ENCODE measurements at places on chromosomes 12 and 14. TPM values are rescaled to one million over a fixed set of nuclear protein-coding genes. Genes with fewer than 3 reads are reported as not detected.

The RAD51AP1 gene
- total RNA-seq = 4.2 TPM

The TAS2R31 gene
- 3.3 TPM for total RNA-seq

The LRRC10 gene
- not detected for total RNA-seq

GRCh38 chr14:87260460-87260859 is 732.5 kb downstream of the GALC start:
- DNase-seq = no peak

The KIF26A gene
- total RNA-seq = 5.8 TPM

DNA sequence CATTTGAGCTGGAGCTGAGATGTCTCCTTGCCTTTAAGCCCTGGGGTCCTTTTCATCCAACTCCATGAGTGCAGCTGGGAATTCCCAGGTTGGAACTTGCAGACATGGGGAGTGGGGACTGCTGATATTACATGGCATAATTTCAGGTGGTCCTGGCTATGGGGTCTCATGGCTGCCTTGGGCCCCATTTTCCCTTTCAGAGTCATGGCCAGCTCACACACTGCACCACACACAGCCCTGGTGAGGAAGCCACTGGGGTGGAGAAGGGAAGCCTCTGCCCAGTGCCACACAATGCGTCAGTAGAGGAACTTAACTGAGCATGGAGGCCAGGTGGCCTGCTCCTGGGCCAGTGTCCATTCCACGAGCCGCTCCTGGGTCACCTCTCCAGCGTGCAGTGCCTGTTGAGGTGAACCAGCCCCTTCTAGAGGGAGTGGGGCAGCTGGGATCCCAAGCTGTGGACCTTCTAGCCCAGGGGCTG is 17.3 kb upstream of the KRT86 start:
- DNase-seq = no peak

GRCh38 chr12:11947213-11947612 is 123.5 kb upstream of the BCL2L14 start:
- no peak for DNase-seq

The NGB gene
- total RNA-seq = 0.31 TPM

GRCh38 chr12:118986050-118986449 is 4.7 kb downstream of the SRRM4 start:
- DNase-seq = no peak

DNA sequence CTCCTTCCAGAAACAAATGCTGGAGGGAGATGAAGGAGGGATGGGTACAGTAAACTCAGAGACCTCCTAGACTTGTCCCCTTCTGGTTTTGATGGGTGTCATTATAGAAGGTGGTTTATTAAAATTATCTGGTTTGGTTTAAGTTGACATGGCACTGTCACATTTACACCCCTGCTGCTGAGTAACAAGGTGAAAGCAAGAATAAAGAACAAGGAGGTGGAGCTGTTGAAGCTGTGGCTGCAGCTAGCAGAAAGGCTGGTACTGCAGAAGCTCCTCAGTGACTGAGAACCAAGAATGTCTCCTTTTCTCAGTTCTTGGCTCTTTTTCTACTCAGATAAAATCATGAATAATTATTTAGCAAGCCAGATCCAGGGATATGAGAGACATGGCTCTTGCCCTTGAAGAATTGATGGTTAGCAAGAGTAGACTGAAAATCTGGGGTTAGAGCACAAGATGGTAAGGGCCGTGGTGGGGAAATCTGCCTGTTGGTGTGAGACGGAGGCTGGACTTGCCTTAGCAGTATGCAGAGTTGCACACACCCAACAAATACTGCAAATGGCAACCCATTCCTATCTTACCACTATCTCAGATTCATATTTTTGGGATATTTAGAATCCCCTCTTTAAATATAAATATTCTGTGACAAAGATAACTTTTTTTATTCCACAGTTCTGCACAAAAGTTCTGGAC is at the start of gene GZMH:
Gene GZMH (minus strand): TSS at position 31 of the 690 bp plus-strand sequence. CDS start 72 bp downstream, outside the sequence.
- no peak for DNase-seq

DNA sequence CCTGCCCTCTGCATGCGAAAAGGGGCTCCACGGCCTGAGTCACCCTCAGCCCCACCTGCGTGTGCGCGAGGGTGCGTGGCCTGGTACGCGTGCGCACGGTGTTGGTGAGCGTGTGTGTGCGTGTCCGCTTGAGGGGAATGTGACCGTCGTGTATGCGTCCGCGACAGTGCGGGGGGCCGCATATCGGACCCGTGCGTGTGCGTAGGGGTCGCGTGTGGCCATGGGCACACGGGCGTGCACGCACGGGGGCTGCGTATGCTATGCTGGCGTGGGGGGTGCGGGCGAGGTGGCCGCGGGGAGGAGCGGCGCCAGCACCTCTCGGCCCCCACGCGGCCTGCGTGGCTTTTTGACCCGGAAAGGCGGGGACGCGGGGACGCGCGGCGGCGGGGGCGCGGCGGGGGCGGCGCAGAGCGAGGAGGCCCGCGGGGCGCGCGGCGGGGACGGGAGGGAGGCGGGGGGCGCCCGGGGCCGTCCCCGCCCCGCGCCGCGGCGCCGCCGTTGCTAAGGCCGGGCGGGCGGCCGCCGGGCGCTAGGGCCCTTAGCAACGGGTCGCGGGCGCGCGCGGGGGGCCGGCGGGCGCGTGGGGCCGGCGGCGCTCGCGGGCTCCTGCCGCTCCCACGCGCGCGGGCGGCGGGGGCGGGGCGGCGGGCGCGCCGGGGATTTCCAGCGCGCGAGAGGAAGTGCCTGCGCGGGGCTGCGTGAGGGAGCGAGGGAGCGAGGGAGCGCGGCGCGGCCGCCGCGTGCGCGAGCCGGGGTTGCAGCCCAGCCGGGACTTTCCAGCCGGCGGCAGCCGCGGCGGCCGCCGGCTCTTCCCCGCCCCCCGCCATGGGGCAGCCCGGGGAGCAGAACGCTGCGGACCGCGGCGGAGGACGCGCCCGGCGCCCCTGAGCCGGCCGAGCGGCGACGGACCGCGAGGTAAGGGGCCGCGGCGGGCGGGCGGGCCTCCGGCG is at the start of gene TRAF3:
Gene TRAF3 (plus strand): TSS at position 689 of the 950 bp plus-strand sequence. CDS start 92,753 bp downstream, outside the sequence.
- DNase-seq = peak; percentile 59

DNA sequence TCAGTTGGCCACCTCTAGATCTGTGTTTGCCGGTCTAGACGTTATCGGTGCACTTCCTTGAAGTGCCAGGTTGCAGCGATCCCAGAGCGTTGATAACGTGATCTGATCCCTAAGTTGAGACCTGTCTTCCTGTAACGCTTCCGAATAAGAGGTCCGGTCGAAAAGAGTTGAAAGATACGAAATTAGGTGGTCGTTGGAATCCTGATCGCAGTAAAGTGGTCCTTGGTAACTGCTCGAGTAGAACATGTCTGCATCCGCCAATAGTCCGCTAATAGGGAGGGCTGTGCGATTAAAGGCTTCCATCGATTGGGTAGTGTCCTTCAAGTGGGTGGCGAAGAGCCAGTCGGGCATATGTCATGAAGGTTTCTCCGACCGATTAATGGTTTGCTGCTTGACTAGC is 2.7 kb downstream of the SRSF5 start:
- no peak for DNase-seq

The HOXC4 gene
- total RNA-seq = 0.18 TPM

The MANSC1 gene
- 62.8 TPM for total RNA-seq

DNA sequence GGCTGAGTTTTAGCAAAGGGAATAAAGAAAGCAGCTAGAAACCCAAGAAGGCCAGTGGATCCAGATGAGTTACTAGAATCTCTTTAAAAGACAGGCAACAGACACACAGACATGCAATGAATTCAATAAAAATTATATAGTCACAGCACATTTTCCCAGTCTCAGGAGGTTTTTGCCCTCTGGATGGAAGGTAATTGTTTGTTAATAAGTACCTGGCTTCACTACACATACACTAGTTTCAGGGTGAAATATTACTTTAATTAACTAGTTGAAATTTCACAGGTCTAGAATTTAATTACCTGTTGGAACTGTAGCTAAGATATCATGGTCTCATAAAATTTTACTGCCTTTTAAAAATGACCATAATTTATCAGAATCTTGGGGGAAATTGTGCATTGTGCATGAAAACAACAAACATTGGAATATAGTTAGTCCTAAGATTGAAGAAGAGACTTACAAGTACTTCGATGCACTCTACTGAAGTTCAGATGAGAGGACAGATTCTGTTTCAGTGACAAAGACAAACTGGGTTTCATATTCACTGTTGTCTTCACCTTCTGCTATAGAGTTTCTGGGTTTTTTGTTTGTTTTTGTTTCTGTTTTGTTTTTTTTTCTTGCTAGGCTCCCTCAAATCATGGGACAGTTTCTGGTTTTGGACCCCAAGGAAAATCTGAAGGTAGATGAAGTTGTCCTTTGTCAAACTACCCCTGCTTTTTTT is 277.0 kb upstream of the GARIN6 start:
- DNase-seq = no peak

- DNase-seq = no peak
Measured at GRCh38 chr12:31017535-31017934, 56.1 kb upstream of the DDX11 start.

GRCh38 chr12:10716704-10717315 is 6.3 kb downstream of the YBX3 start:
- peak; percentile 82 for DNase-seq

The ITPR2 gene
- total RNA-seq = 31.7 TPM

- no peak for DNase-seq
Measured at GRCh38 chr14:29227631-29228030, 461.0 kb downstream of the FOXG1 start.

The TAS2R42 gene
- not detected for total RNA-seq

The B4GALNT1 gene
- 0.98 TPM for total RNA-seq

DNA sequence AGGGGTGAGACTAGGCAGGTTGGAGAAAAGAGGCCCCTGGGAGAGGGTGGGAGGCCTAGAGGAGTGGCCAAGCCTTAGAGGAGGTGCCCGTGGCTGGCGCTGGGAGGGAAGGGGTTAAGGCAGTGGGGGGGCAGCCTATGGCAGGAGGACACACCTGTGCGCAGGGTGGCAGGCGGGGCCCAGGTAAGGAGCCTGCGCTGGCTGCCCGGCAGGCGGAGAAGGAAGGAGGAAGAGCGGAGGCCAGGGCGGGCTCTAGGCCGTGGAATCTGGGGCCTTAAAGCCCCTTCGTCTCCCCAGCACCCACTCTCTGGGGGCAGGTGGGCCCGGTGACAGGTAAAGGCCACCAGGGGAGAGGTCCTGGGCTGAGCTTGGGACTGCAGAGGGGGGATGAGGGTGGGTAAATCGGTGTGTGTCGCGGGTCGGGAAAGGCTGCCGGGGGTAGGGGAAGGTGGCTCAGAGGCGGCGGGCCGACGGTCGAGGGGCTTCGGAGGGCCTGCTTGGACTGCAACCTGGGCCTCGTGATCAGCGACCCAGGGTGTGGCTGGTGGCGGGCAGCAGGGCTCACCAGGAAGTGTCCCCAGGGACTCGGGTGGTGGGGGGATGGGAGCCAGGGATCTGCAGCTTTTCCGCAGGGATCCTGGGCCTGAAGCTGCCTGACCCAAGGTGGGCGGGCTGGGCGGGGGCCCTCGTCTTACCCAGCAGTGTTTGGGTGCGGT is 7.3 kb downstream of the PHB2 start:
- peak; percentile 95 for DNase-seq

- no peak for DNase-seq
Measured at GRCh38 chr12:42643881-42644579, 54.5 kb upstream of the PRICKLE1 start.

The CFAP54 gene
- 0.64 TPM for total RNA-seq

GRCh38 chr12:90010089-90010488 is 301.5 kb upstream of the ATP2B1 start:
- DNase-seq = no peak

DNA sequence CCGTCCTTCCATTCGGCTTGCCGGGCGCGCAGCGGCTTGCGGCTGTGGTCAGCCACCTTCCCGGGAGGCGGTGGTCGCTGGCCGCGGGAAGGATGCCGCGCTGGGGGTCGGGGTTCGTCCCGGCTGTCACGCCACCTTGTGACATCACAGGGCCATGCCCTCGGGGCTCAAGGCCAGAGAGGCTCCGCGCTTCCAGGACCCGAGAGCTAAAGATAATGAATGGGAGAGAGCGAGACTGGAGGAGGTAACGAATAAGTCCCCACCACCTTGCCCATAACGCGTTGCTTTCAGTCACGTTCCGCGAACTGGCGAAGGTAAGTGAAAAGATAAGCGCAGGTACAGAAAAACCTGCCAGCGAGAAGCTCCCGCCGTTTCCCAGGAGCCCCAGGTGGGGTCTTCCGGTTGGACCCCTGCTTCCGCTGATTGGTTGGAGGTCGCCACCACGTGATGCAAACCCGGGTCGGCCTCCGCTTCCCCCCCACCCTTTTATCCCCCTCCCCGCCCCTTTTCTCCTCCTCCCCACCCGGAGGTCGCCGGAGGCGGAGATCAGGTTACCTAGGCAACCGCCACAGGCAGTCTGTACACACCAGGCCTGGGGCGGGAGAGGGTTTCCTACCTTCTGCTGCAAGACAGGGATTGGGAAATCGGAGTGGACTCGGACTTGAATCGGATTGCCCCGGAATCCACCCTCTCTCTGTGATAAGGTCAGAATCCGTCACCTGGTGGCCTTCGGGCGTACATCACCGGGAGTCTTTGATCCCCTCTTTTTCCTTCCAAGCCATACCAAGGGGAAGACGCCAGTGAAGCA is at the start of gene LRRC9:
Gene LRRC9 (plus strand): TSS at position 575 of the 808 bp plus-strand sequence.
- DNase-seq = peak; percentile 25

DNA sequence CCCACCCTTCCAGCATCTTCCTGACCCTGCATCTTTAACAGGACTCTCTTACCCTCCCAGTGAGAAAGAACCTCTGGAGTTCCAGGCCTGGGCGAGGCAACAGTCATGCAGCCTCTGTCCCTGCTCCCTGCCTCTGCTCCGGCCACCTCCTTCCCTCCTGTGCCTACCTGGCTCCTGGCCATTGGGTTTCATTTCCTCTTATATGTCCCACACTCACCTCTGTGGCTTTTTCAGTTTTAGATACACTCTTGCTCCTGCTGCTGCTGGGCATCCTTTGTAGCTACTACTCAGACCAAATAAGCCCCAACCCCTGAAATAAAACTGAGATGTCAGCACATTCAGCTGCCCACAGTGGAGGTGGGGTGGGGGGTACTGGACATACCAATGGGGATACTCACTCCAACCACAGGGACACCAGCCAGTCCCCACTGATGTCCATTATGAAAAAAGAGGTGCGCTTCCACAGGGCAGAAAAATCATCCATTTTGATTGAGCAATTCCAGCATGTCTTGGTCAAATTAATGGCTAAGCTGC is 99.1 kb upstream of the NRXN3 start:
- DNase-seq = no peak

DNA sequence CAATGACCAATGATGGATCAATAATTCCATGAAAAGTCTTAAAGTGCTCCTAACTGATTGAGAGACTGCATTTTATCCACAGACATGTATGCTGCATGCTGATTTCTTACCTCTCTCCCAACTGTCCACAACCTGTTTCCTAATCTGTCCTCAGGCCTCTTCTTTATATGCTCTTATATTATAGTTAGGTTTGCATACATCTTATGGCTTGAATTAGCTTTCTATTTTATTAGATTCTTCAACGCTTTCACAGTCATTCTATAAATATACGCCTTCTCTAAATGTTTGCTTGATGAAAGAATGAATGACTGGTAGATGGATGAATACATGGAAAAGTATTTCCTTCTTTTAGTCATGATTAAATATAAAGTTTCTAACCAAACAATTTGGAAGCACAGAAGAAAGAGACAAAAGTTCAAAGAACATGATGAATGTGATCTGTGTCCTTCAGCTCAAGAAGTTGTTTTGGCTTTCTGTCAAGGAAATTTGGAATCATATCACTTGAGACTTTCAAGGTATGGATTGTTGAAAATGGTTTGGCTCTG is 91.8 kb upstream of the NPAS3 start:
- DNase-seq = no peak

All from left colon (tissue), 2 donors.